ENCODE measurements at places on chromosomes 1 and 21.

DNA sequence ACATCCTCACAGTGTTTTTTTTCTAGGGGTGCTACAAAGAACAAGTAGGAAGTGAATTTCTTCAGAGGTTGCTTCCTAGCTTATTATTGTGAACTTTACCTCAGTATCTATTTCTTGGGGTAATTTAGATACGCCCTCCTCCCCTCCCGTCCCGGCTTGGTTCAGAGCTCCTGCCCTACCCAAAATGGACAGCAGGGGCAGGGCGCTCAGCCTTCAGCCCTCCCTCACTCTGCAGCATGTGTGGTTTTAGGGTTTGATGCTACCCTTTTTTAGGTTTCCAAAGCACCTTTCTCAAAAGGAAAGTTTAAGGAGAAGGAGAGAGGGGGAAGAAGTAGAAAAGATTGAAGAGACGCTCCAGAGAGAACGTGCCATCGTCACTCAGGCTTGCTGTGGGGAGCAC, 16.9 kb upstream of the POGK start:
- H3K4me1 ChIP-seq = no peaks in the 10 kb centered on the region
- DNase-seq = no peak
- no peak overlapping the region for H3K27ac ChIP-seq
- no peak overlapping the region for H3K4me3 ChIP-seq

GRCh38 chr1:109834951-109835350, 71.2 kb upstream of the EPS8L3 start:
- H3K27me3 ChIP-seq = no peaks in the 10 kb centered on the region
- no peaks in the 10 kb centered on the region for H3K36me3 ChIP-seq
- no peak for DNase-seq
- no peak overlapping the region for H3K4me3 ChIP-seq
- H3K27ac ChIP-seq = no peak overlapping the region

DNA sequence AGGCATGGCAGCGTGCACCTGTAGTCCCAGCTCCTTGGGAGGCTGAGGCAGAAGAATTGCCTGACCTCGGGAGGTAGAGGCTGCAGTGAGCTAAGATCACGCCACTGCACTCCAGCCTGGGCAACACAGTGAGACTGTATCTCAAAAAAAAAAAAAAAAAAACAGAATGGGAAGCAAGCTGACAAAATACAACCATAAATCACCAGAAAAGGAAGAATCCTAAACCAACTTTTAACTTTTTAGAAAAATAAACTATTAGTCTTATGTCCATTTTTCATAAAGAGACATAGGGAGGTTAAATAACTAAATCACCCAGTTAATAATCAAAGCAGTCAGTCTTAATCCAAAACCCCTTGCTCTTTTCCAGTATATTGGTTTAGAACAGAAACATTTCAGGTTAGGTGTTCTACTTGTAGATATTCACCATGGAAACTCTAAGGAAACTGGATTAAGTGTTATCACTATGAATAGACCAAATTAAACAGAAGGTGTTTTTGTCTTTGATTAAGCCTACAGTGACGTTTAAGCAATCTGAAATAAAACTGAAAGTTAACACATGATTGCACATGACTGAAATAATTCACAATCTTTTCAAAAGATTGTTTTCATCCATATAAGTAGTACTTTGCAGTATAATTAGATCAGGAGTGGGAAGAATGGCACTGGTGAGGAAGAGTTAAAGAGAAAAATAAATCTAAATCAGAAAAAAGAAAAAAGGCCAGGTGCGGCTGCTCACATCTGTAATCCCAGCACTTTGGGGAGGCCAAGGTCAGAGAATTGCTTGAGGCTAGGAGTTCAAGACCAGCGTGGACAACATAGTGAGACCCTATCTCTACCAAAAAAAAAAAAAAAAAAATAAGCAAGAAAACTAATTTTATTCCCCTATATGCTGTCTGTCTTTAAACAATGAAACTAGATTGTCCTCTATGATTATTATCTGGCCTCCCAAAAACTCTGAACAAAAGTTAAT, 9.6 kb downstream of the CDC42BPA start:
- no peaks in the 10 kb centered on the region for H3K4me1 ChIP-seq
- no peak overlapping the region for H3K27ac ChIP-seq
- no peaks in the 10 kb centered on the region for H3K36me3 ChIP-seq
- H3K4me3 ChIP-seq = no peak overlapping the region
- DNase-seq = no peak
- H3K27me3 ChIP-seq = peaks cover 12% of the 10 kb centered on the region

- no peak overlapping the region for H3K27ac ChIP-seq
- no peaks in the 10 kb centered on the region for H3K27me3 ChIP-seq
- no peak for DNase-seq
These were observed 26.2 kb upstream of the PLCH2 start for GRCh38 chr1:2449636-2450454.

- no peaks in the 10 kb centered on the region for H3K4me1 ChIP-seq
- H3K27ac ChIP-seq = no peak overlapping the region
- H3K27me3 ChIP-seq = no peaks in the 10 kb centered on the region
- no peak overlapping the region for H3K4me3 ChIP-seq
These were observed 194.3 kb downstream of the KCTD3 start for GRCh38 chr1:215761446-215761845.

DNA sequence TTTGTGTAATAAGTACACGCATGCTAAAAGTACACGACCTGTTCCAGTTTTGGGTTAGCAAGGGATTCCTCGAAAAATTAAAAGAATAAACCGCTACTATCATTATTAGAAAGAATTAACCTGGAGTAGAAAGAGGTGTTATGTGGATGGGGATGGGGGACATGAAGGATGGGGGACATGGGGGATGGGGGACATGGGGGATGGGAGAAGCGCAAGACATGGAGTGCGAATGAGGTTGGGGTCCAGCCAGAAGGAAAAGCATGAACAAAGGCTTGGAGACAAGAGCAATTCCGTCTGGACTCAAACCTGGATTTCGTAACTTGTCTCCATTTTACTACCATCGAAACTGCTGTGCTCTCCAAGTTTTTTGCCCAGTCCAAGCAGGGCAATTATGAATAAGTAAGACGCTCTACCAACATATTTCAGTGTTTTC, 591 bp upstream of the KDM1A start:
- H3K27me3 ChIP-seq = no peaks in the 10 kb centered on the region
- peaks cover 15% of the 10 kb centered on the region for H3K4me1 ChIP-seq
- H3K4me3 ChIP-seq = peak overlapping the region; percentile 74
- no peak for DNase-seq

DNA sequence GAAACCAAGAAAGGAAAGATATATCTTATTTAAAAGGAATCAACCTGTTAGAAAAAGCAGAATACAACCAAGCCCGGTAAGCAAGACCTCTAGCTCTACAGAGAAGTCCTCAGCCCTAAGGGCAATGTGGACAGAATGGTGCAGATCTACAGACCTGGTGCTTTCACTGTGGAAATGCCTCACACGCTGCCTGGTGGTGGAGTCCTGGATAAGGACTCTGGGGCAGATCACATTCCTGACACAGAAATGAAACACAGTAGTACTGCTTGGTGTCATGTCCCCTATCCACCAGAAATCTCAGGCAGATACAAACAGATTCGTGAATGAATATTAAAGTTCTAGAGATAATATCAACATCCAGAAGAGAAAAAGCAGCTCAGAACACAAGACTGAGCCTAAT, 6.8 kb downstream of the CNN3 start:
- no peaks in the 10 kb centered on the region for H3K4me1 ChIP-seq
- no peak overlapping the region for H3K27ac ChIP-seq
- no peaks in the 10 kb centered on the region for H3K36me3 ChIP-seq
- peaks cover 10% of the 10 kb centered on the region for H3K27me3 ChIP-seq
- DNase-seq = no peak
- H3K4me3 ChIP-seq = no peak overlapping the region

- no peak overlapping the region for H3K4me3 ChIP-seq
- no peak for DNase-seq
- no peak overlapping the region for H3K27ac ChIP-seq
- H3K4me1 ChIP-seq = no peaks in the 10 kb centered on the region
These were observed 34.1 kb downstream of the CDCP2 start for GRCh38 chr1:54118704-54119103.

DNA sequence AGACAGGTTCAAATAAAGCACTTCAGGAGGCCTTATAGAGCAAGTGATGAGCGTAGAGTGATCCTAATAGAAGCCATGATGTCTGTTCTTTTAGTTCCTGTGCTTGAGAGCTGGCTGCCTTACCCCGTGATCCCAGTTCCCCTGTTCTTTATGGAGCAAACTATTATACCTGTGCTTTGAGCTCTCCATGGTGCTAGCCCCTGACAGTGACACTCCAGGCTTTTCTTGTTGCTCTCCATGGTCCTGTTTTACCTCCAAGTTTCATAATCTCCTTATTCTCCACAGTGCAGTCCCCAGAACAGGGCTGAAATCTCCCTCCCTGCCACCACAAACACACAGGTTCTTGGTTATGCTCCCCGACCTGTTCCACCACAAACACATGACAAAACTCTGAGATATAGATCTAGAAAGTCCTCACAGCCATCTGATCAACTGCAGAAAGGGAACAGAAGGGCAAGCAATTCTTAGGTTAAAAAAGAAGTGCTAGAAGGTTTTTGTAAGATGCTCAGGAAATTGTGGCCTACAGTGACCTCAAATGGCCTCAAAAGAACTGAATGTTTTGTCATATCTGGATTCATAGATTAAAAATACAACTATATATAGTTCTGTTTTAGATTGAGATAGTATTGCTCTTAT, 6.0 kb downstream of the CADM3 start:
- H3K4me1 ChIP-seq = no peaks in the 10 kb centered on the region
- no peaks in the 10 kb centered on the region for H3K36me3 ChIP-seq
- H3K27me3 ChIP-seq = peaks cover 15% of the 10 kb centered on the region
- no peak overlapping the region for H3K27ac ChIP-seq
- no peak overlapping the region for H3K4me3 ChIP-seq

DNA sequence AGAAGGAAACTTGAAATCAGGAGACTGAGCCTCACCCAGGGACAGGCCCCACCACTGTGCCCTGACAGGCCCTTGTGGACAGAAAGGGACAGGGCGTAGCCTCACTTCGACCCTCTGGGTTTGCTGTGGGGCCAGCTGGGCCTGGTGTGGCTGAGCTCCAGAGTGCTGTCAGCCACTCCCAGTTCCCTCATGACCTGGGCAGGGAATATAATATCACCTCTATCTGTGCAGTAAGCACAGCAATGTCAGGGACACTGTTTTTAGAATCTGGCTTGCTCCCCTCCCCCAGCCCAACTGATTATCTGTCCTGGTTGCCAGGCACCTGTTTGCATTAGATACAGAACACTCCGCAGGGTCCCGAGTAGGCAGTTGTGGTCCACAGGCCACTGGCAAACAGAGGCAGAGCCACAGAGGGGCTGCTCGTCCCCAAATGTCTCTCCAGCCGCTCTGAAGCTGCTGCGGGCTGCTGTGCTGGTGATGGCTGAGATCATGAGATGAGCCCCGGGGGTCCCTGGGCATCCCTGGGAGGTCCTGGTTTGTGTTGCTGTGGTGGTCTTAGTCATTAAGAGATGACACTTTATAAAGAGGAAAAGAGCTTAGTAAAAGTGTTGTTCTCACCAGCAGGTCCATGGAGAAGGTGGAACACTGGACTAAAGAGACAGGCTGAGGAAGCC, 51.6 kb downstream of the ETS2 start:
- no peak for DNase-seq
- no peak overlapping the region for H3K4me3 ChIP-seq
- H3K4me1 ChIP-seq = no peaks in the 10 kb centered on the region
- H3K36me3 ChIP-seq = no peaks in the 10 kb centered on the region
- no peaks in the 10 kb centered on the region for H3K27me3 ChIP-seq
- no peak overlapping the region for H3K27ac ChIP-seq

- no peak for DNase-seq
- H3K4me3 ChIP-seq = no peak within 1 kb of the TSS
- H3K4me1 ChIP-seq = peaks cover 10% of the 10 kb centered on the region
- H3K27ac ChIP-seq = no peak within 1 kb of the TSS
- H3K27me3 ChIP-seq = no peaks in the 10 kb centered on the region
- peaks cover 6% of the 10 kb centered on the region for H3K36me3 ChIP-seq
These were observed at the start of gene SLFNL1 for GRCh38 chr1:41021526-41022308. TSS of gene SLFNL1 (minus strand) at chr1:41021725. CDS start at chr1:41020660, 1,065 bp downstream.

- no peak overlapping the region for H3K27ac ChIP-seq
- DNase-seq = no peak
- no peak overlapping the region for H3K4me3 ChIP-seq
- no peaks in the 10 kb centered on the region for H3K36me3 ChIP-seq
- H3K4me1 ChIP-seq = no peaks in the 10 kb centered on the region
- H3K27me3 ChIP-seq = no peaks in the 10 kb centered on the region
These were observed 6.2 kb upstream of the KCNK2 start for GRCh38 chr1:215076322-215076721.
